ENCODE measurements at places on chromosomes 4 and X.

DNA sequence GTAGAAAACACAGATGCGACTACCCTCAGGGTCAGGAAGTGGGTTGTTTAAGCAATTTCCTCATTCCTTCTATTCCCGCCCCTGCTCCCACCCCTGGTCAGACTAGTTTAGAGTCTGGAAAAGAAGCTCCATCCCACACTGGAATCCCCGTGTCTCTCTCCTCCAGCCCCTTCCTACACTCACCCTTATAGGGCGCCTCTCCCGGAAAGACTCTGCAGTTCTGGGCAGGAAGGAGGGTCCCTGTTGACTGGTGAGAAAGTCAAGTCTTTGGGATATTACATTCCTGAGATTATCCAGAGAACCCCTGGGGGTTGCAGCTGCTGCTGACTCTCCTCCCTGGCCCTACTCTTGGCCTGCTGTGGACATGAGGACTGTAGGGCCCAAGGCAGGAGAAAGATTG lies 11.9 kb downstream of the STARD8 start:
- DNase-seq, result no peak

GRCh38 chr4:76622126-76622525 lies 187.1 kb downstream of the SHROOM3 start:
- no peak for DNase-seq

- DNase-seq, result no peak
These were observed 560 bp upstream of the TMSB4X start for GRCh38 chrX:12974305-12974795.

DNA sequence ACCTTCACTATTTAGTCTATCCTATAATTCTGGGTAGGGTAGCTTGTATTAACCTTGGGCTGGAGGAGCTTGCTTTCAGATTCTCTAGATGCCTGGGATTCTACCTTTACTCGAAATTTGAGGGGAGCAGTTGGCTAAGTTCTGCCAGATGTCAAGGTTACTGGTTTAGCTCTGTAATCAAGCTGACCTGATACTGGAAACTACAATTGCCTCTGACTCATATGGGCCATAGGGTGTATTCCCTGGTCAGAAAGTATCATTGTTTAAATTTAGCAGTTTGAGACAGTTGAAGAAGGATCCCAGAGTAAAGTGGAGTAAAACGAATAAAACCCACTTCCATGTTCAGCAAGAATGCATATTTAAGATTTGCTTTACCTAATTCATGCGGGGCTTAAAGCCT lies 337.6 kb downstream of the SPIN4 start:
- no peak for DNase-seq

DNA sequence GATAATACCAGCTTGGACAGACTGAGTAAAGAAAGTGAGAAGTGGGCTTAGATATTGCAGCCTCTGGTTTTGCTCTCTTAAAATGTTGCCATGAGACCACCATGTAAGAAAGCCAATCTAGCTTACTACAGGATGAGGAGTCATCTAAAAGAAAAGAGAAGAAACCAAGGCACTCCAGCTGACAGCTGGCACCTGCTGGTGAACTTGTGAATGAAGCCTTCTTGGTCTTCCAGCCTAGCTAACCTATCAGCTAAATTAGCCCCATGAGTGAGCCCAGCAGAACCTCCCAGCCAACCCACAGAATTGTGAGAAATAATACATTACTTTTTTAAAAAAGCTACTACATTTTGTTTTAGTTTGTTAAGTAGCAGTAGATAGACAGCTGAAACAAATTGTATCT lies 154.5 kb upstream of the QRFPR start:
- no peak for DNase-seq
